T-helper 17 cell (primary cell): ENCODE measurements at places on chromosomes 3 and 15.

DNA sequence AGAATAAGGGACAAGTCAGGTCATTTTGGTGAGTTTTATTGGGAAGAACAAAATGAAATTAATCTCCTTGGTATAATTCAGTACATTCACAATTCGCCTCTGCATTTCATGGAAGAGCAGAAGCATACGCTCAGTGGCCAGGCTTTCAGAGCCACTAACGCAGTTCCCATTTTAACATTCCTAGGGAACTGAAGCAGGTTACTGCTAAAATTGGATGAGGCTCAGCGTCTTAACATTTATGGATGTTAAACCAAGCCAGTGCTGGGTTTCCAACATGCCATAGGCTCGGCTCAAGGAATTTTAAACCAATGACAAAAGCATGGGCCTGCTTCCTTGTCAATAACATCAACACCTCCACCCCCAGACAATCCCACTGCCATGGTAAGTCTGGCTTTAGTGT, 172.7 kb upstream of the PRICKLE2 start:
- DNase-seq = no peak

- DNase-seq = no peak
These were observed 45.2 kb downstream of the CDCP1 start for GRCh38 chr3:45100981-45101407.

DNA sequence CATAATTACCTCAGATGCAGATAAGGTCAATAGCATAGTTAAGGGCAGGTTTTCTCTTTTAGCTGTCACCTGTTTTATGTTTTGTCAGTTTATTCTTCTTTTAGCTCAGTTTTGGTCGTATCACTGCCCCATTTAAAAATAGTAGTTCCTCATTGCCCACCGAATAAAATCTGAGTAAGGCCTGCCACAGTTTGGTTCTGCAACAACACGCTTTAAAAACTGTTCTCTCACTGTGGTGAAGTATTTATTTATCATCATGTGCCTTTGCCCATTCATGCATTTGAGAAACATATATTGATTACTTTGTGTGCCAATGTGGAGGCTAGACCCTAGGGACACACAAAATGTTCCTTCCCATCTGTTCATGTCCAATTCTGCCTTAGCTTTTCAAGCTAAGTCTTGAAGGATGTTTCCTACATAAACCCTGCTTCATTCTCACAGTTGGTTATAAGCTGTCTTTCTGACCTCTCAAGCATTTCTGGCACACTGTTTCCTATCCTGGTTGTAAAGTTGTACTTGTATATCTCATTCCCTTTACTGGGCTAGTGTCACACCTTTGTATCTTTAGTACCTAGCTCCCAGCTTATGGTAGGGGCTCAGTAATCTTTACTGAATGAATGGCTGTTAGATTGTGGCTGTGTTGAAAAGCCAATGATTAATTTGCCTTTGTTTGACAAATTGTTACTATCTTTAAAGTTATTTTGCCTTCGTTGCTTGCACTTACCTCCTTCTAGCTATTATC, 23.9 kb downstream of the AKAP13 start:
- DNase-seq = no peak

GRCh38 chr3:122691195-122691594, 10.6 kb downstream of the PARP14 start:
- no peak for DNase-seq

DNA sequence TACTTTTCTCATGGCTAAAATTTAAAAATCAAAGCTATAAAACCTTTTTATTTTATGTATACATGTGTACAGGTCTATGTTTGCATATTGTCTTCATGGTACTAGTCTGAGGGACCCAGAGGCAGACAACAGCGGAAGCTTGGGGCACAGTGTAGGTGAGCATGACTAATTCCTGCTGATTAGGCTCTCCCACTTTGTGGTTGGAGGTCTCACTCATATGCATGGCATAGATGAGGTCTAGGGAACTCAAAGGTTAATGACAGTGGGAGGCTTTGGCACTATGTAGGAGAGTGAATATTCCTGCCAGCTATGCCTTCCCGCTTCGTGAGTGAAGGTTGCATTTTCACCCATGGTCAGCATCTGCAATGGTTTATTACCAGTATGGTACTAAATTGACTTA, 47.5 kb upstream of the AADACL2 start:
- DNase-seq = no peak

GRCh38 chr3:6516143-6516542, 344.8 kb upstream of the GRM7 start:
- DNase-seq = no peak

GRCh38 chr3:114221165-114221880, 16.1 kb downstream of the ZNF80 start:
- no peak for DNase-seq

DNA sequence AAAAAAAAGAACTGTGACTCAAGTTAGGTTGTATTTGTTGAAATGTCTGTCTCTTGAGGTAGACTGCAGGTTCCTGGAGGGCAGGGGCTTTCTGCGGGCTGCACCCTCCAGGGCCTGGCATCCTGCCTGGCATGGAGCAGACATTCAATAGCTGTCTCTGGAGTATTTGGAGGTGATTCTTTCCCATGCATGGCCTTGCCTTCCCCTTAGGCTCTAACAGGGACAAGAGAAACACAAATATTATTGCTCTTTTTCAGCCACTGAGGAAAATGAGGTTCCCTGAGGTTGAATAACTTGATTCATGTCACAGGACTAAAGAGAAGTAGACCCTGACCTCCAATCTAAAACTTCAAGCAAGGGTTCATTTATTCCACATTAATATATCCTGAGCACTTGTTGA, 18.6 kb upstream of the FLNB start:
- DNase-seq = no peak

DNA sequence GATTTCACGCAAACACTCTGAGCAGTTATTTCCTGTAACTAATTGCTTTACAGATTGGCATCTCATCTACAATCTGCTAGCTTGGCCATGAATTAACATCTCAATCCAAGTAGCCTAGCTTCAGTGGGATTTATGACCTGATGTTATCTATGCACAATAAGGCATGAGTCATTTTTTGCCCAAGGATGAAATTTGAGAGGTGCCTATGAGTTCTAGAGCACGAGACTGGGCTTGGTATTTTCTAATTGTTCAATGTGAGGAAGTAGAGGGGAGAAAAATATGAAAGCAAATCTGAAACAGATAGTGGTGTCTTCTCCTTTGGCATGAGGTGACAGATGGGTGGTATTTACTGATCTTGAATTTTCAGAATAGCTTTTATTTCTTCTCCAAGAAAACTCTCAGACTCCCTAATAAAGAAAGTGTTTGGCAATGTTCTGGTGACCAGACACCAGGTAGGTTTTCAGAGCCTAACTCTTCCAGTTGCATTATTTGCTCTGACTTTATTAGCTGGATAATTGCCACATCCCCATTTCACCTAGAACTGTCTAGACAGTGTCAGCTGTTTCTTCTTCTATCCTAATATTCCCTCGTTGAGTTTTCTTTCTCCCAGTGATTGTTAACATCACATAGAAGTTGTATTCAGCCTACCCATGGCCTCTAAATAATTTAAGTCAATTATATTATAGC, 301.0 kb upstream of the UMPS start:
- DNase-seq = no peak

DNA sequence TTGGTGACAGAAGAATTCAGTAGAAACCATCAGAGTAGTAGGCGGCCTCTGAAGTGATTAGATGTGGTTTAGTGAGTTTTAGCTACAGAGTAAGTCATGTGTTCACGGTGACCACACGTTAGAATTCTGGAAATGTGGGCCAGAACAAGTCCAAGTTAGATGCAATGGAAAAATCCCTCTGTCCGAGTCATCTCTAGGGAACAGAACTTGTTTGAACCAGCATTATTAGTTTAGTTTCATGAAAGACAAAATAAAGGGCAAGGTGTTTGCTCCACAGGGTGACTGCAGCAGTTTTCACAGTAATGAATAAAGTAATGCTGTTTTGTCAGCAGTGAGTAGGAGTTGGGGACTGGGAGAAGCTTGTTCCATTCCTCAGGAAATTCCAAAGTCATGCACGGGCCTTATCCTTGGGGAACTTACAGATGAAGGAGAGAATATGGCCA, 100.2 kb downstream of the CGNL1 start:
- DNase-seq = no peak

- DNase-seq = no peak
These were observed 45.4 kb upstream of the TMC3 start for GRCh38 chr15:81419332-81419943.

DNA sequence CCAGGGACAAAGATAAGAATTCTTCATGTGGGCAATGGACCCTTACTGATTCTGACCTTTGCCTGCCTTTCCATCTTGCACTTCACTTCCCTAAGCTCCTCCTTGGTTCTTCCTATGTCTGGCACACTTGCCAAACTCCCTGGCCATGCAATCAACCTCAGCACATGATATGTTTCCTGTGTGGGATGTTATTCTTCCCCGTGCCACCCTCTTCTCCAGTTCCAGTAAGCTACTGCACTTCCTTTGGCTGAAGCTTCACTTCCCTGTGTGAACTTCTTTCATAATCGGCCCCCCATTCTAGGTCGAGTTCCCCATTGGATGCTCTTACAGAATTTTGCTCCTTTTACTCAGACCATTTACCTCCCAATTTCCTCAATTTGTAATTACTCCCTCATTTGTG, 10.7 kb upstream of the TASOR start:
- no peak for DNase-seq

DNA sequence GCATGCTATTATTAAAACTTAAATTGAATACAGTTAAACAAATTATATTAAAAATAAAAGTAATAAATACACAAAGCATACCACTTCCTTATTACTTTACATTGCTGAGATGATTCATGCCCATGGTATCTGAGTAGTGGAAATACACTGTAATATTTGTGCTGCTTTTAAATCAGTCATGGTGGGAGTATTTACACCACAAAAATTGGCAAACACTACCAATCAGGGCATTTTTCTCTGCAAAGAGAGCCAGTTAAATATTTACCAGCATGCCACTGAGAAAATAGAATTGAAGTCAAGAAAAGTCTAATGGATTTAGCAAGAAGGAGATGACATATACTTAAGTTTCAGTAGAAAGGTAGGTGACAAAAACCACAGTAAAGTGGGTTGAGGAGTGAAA, 19.6 kb downstream of the PPARG start:
- no peak for DNase-seq

DNA sequence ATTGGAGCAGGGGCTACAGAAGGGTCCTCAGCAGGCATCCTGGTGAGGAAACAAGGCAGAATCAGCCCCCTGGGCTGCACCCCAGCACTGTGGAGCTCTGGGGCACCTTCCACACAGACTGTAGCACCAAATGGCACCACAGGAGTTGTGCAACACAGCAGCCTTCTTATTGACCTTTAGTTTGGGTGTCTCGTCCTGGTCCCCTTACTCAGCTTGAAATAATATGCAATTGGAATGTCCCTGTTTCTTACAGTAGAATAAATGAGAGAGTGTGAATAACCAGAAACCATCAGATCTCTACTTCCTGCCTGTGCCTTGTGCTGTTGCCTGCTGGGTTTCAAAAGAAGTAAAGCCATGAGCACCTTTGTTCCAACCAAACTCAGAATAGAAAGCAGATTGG, 44.5 kb downstream of the RPLP1 start:
- DNase-seq = no peak

DNA sequence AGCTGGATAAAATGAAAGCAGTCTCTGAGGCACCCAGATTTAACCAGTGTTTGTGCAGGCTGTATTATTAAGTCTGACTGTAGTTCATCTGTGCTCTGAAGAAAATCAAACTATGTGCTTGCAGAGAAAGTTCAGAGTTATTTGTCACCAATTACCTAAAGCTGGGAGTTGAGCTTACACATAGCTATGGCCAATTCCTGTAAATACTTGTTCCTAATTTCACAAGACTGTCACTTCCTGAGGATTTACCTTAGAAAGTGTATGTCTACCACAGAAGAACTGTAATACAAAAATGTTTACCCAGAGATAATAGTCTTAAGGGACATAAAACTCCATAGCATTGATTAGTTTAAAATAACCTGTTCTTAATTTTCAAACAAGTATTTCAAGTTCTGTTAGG, 628.4 kb upstream of the TGFBR2 start:
- no peak for DNase-seq

- no peak for DNase-seq
These were observed 122.6 kb upstream of the SLC6A11 start for GRCh38 chr3:10693457-10693856.

DNA sequence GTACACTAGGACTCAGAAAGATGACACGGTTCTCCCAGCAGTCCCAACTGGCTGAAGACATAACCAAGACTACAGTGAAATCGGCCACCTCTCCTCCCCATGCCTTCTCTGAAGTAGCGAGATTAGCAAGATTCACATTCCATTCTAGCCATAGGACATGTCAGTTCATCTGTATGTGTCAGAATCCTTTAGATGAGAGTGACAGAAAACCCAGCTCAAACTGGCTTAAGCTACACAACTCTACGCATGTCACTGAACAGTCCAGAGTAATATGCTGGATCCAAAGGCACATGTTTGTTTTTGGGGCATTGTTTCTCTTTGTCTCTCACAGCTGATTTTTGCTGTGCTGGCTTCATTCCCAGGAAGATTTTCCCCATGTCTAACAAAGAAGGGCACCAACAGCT, 75.8 kb downstream of the RARB start:
- no peak for DNase-seq

DNA sequence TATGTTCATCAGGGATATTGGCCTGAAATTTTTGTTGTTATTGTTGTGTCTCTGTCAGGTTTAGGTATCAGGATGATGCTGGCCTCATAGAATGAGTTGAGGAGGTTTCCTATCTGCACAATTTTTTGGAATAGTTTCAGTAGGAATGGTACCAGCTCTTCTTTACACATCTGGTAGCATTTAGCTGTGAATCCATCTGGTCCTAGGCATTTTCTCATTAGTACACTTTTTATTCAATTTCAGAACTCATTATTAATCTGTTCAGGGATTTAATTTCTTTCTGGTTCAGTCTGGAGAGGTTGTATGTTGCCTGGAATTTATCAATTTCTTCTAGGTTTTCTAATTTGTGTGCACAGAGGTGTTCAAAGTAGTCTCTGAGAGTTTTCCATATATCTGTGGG, 57.0 kb downstream of the STRIT1 start:
- DNase-seq = no peak

- DNase-seq = no peak
These were observed 621.7 kb downstream of the ZPLD1 start for GRCh38 chr3:103056542-103056941.

DNA sequence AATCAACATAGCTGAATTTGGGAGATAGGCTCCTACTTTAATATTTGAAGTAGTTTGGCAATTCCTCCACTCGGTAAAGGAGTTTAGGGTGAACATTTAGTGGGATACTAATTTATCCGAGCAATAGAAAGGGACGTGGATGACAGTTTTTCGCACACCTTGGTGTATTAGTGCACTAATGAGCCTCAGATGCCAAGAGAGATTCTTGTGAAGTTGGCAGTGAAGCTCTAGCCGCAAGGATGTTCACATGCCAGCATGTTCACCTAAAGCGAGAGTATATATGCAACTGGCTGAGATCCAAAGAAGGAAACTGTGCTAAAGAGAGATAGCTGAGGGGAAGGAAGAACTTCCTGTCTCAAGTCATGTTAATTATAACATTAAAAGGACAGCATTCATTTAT, 58.5 kb downstream of the TGFBR2 start:
- DNase-seq = no peak
